ENCODE measurements at places on chromosomes 11 and 22.

DNA sequence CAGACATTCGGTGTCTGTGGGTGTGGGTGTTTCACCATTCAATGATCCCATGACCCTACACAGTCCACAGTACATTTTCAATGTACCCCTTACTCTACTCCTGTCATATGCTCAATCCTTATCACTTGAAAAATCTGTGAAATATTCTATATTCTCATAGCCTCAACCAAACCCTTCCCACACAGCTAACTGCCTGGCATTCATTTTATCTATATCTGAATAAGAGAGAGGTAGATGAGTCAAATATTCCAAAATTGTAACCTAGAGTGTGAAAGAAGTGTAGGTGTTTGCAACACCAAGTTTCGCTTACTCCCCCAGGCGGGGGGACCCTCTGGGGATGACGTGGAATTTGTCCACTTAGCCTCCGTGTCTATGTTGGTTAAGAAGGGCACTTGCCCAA is 354.8 kb downstream of the ETS1 start:
- DNase-seq = no peak

DNA sequence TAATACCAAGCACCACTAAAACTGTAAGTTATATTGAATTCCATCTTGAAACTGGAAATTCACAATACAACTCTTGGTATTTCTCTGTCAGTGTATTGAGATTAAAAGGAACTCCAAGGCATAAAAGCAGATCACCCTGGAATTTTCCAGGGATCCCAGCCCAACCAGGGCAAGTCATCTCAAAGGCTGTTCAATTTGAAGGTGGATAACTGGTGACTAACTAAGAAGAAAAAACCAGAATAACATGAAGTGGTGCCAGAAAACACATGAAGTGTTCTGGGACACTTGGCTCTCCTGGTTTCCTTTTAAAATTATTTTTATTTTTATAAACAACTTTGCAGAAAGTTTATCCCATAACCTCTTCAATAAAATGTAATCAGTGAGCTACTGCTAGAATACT is 7.8 kb upstream of the BMAL1 start:
- DNase-seq = no peak

DNA sequence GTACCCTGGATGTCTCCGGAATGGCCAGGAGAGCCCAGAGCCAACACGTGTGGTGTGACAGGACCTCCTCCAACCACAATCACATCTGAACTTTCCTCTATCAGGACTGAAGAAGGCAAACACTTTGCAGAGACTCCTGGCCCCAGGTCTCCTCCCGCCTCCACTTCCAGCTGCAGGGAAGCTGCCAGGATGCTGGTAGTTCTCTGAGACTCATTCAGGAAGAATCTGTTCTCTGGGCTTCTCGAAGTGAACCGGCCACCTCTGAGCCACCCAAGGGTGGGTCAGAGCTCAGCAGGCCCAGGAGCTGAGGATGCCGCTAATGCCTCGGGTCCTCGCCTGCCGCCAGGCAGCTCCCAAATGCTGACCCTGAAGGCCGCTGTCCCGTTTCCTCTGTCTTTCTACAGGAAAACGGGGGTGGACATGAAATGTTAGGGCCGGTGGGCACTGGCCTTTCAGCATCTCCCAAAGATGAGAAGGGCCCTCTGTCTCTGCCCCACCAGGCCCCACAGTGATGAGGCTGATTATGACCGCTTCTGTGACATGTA is 789.9 kb downstream of the BRD1 start:
- no peak for DNase-seq

- no peak for DNase-seq
These were observed 26.2 kb downstream of the TRIM66 start for GRCh38 chr11:8656291-8656690.

- no peak for DNase-seq
These were observed 113.0 kb downstream of the ME3 start for GRCh38 chr11:86559311-86559945.

GRCh38 chr11:104484804-104485554 is 321.0 kb upstream of the PDGFD start:
- no peak for DNase-seq

GRCh38 chr11:113985906-113986305 is 11.0 kb downstream of the HTR3A start:
- no peak for DNase-seq

- no peak for DNase-seq
These were observed 437.8 kb upstream of the CCDC90B start for GRCh38 chr11:83723999-83724398.

DNA sequence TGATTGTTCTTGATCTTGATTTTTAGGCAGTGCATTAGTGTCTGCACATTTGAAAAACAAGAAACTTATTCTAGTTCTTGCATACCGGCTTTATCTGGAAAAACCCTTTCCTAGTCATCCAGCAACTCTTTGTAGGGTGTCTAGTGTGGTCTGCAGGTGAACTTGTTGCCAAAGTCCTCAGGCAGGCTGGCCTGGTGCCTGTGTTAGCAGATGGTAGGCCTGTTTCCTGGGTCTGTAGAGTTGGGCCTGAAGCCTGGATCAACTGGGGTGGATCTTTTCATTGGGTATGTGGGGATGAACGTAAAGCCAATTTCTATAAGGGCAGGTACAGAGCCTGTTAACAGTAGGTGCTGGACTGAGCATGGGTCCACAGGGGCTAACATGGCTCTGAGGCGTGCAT is 5.6 kb upstream of the GLYATL1 start:
- DNase-seq = no peak

- DNase-seq = no peak
These were observed 93.8 kb upstream of the LRRC55 start for GRCh38 chr11:57087991-57088390.

- no peak for DNase-seq
These were observed 14.6 kb downstream of the FAM83F start for GRCh38 chr22:40009292-40009774.

GRCh38 chr22:39575552-39575825 is 4.9 kb downstream of the CACNA1I start:
- no peak for DNase-seq

- no peak for DNase-seq
These were observed 91.7 kb downstream of the MYO18B start for GRCh38 chr22:25833676-25834075.

DNA sequence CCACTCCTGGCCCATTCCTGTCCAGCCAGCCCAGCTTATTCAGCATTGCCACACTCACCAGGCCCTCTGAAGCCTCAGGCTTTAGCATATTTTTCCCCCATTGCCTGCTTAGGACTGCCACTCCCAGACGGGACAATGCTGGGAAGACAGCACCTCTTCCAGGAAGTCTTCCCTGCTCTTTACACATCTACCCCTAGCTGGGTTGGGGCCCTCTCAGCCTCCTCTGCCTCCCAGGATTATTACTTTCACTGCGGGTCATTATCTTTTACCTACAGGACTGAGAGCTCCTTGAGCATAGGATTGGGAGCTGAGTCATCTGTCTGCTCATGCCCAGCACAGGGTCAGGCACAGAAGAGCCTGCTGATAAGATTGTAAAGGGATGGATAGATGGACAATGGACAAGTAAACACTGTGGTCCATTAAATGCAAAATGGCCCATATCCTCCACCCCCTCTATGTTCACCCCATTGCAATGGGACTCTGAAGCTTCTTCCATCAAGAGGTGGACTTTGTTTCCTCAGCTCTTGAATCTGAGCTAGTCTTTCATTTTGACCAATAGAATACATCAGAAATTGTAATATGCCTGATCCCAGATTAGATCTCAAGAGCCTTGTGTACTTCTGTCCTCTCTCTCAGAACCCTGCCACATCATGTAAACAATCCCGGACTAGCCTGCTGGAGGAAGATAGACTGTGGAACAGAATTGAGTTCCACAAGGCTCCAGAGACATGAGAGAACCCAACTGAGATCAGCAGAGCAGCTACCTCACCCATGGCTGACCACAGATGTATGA is 32.0 kb upstream of the LRRC32 start:
- no peak for DNase-seq

- peak; percentile 88 for DNase-seq
These were observed 553 bp downstream of the PATZ1 start for GRCh38 chr22:31345331-31346254.

DNA sequence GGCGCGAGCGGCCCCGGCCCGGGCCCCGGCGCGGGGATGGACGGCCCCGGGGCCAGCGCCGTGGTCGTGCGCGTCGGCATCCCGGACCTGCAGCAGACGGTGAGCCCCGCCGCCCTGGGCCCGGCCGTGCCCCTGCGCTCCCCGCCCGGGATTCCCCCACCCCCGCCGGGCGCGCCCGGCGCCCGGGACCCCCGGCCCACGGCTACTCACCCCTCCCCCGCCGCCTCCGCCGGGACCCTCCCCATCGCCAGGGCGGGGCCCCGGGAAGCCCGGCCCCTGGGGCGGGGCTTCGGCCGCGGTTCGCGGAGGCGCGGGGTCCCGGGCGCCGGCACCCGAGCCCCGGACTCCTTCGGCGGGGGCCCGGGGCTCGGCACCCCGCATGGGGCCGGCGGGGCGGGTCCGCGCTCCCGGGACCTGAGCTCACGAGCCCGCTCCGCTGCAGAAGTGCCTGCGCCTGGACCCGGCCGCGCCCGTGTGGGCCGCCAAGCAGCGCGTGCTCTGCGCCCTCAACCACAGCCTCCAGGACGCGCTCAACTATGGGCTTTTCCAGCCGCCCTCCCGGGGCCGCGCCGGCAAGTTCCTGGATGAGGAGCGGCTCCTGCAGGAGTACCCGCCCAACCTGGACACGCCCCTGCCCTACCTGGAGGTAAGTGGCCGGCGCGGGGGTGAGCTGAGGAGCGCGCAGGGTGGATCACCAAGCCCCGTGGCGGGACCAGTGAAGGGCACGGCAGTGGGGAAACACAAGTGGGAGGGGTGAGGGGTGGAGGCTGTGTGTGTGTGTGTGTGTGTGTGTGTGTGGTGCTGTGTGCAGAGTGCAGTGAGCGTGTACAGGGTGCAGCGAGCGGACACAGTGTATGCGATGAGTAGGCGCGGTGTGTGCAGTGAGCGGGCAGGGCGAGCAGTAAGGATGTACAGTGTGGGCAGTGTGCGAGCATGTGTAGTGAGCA is 2.3 kb downstream of the SHANK3 start:
- DNase-seq = no peak

- DNase-seq = no peak
These were observed 12.6 kb upstream of the PRDM11 start for GRCh38 chr11:45133878-45134277.

- DNase-seq = no peak
These were observed 970 bp upstream of the SPI1 start for GRCh38 chr11:47379317-47379716.

DNA sequence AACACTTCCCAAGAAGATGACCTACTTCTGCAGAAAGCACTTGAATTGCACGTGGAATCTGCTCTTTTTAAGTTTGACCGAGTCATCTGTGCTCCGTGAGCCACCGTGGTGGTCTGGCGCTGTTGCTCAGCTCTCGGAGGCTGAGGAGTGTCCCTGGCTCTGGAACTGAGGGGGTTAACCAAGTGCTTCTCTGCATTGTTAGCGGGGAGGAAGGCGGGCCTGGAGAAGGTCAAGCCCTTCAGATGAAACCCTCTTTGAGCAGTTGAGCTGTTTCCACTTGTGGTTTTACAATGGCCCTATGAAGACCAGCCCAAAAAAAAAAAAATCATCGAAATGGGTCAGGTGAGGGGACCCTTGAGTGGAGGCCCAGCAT is 286.4 kb downstream of the NTM start:
- no peak for DNase-seq

GRCh38 chr11:72760539-72761405 is 8.6 kb upstream of the ARAP1 start:
- DNase-seq = no peak

GRCh38 chr22:33242078-33242477 is 183.9 kb upstream of the SYN3 start:
- no peak for DNase-seq

- no peak for DNase-seq
These were observed 4.3 kb downstream of the KRTAP5-6 start for GRCh38 chr11:1701091-1701807.

DNA sequence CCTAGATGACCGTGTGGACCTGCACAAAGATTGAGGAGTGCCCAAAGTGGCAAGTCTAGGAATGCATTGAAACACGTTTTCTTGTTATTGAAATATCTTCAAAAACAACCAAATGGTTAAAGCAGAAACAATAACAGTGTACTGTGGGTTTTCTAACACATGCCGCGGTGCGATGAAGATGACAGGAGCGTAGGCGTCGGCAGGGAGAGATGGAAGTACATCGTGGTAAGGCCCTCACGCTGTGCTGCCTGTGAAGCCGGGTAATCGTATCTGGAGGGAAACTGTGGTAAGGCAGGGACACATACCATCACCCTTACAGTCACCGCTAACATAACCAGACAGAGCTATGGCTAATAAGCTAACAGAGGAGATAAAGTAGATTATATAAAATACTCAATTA is 261.4 kb downstream of the TBC1D22A start:
- no peak for DNase-seq

GRCh38 chr22:38754751-38755154 is 1.0 kb downstream of the SUN2 start:
- DNase-seq = no peak

DNA sequence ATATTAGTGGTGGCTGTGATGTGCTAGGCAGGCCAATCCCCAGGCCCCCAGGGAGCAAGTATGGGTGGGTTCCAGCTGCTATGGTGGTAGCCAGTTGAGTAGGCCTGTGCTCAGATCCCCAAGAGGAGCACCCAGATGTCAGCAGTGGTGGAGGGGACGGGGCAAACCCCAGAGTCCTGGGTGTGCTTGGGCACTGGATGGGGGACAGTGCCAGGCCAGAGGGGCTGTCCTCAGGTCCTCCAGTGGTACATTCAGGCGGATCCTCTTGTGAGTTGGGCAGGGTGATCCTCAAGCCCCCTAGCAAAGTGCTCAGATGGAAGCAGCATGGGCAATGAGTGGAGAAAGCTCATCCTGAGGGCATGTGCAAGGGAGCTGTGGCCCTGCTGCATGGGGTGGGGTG is 26.0 kb downstream of the CFAP300 start:
- no peak for DNase-seq

DNA sequence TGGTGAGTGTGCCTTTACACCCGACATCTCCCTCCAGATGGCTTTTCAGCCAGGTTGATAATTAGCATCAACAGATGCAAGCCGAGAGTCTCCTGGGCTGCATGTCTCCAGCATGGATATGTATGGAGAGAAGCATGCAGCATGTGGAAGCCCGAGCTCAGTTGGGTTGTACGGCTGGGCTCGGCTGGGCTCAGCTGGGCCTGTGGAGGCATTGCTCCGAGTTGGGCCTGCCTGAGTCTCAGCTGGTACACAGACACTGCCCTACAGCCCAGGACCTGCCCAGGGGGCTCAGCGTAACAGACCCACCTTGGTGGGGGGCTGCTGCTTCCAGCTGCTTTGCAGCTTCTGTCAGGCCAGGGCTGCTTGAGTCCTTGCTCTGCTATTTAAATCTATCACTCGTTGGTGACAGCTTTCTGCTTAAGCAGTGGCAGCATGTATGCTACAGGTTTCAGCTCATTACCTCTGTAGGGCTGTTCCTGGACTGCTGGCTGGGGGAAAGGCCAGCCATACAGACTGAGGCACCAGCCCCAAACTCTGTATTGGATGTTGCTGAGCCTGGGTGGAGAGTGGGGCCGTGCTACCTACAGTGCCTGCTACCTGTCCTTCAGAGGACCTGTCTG is 115.5 kb downstream of the TEAD1 start:
- no peak for DNase-seq
